ENCODE measurements at places on chromosomes 2 and 18.

- no peak for DNase-seq
These were observed 66.9 kb upstream of the FZD5 start for GRCh38 chr2:207836521-207837133.

DNA sequence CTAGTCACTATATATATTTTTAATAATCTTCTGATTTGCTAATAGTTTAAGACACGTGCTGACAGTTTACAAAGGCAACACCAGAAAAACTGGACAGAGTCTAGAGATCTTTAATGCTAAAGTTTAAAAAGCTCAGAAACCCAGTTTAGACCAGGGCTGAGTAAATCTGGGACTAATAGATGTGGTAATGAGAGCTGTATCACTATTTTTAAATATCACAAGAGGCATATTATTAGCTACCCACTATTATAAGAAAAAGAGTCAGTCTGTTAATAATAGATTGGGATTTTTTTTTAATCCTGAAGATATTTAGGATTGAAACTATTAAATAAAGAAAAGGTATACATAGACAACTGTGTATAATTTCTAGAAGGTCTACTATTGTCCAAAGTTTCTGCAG, 299.9 kb downstream of the ZEB2 start:
- no peak for DNase-seq

- no peak for DNase-seq
These were observed 113.6 kb downstream of the ALPK2 start for GRCh38 chr18:58515175-58515775.

GRCh38 chr2:127208313-127208712, 11.8 kb downstream of the CYP27C1 start:
- no peak for DNase-seq

DNA sequence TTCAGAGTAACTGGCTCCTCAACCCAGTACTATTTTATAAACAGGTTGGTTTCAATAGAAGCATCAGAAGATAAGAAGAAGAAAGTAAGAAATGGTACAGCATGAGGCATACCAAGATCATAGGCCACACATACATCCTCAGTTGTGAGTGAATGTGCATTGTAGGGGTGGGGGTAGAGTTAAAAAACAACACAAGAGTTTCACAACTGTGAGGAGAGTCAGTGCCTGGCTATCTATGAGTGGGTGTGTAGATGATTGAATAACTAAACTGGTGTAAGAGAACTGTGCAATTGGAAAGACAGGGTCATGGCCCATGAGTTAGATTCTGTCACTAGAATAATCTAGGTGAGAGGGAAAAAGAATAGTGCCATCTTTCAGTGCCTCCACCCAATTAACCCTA, 748.2 kb upstream of the ACVR2A start:
- DNase-seq: no peak

DNA sequence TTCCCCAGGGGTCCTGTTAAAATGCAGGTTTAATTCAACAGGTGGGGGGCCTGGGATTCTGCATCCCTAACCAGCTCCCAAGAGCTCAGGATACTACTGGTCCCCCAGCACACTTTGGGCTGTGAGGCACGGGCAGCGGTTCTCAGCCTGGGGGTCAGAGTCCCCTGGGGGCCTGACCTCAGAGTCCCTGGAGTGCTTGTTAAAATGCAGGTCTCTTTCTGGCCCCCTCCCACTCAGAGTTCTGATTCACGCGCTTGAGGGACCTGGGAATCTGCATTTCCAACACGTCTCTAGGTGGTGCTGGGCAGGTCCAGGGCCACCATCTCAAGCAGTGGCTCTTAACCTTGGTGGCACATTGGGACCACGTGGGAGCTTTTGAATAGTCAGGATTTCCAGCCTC, 2.8 kb upstream of the OTOS start:
- no peak for DNase-seq

- DNase-seq: peak; percentile 21
These were observed 22.9 kb upstream of the DARS1 start for GRCh38 chr2:136008205-136008865.

DNA sequence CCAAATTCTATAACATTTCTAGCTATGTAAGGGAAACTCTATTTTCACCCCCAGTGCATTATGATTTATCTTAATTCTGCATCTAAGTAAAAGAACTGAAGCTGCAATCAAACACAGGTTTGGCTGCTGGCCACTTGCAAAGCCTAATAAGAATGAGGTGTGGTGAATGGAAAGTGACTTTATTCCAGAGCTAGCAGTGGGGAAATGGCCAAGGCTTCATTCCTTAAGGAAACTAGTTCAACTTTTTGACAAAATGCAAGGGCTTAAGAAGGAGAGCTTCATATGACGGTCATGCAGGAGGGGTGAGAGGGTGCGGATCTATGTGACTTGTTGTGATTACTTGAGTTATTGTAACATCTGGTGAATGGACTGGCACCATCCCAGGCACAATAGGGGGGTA, 1802.0 kb downstream of the SUCLG1 start:
- no peak for DNase-seq

DNA sequence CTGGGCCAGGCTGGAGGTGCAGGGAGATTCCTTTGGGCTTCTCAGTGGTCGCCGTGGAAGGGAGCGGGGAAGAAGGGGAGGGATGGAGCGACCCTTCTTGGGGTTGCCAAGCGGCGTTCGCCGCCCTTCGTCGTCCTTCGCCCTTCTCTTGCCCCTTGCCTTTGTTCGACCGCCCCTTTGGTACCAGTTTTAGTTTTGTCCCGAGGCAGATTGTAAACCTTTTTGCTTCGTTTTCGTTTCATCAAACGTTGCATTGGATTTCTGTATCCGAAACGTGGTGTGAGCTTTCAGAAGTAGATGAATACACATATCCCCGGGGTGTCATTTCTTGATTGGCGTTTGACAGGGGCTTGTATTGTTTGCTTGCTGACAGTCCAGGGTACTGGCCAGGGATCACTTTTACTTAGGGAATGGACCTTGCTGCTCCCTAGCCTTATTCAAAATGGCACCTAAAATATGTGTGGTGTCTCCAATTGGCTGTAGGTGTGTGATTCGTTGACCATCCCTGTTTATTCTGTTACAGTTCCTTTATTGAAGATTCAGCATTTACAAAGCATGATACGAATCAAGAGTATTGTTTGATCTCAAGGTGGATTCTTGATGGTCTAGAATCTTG, 788 bp downstream of the USP14 start:
- no peak for DNase-seq

All from stimulated activated CD4-positive, alpha-beta T cell treated with anti-CD3 and anti-CD28 coated beads, Interleukin-12 subunit alpha, Interleukin-12 subunit beta, amount 100 ng/mL, for 4 hours (primary cell).